ENCODE measurements at places on chromosomes 6 and 20. TPM values are rescaled to one million over a fixed set of nuclear protein-coding genes. Genes with fewer than 3 reads are reported as not detected.
A peak's percentile ranks its signal among the peaks of the same experiment; 100 is the strongest.

Gene SLC17A1
- total RNA-seq: not detected

GRCh38 chr6:131063764-131064272 is 773 bp upstream of the EPB41L2 start:
- H3K27me3 ChIP-seq: no peaks in the 10 kb centered on the region
- peak overlapping the region; percentile 97 for H3K4me3 ChIP-seq
- H3K36me3 ChIP-seq: no peaks in the 10 kb centered on the region
- H3K27ac ChIP-seq: peak overlapping the region; percentile 70

- no peak overlapping the region for H3K27ac ChIP-seq
- DNase-seq: no peak
- no peaks in the 10 kb centered on the region for H3K36me3 ChIP-seq
Measured at GRCh38 chr6:101490857-101491256, 97.3 kb downstream of the GRIK2 start.

Gene FOXS1
- not detected for total RNA-seq

- H3K27ac ChIP-seq: no peak overlapping the region
- DNase-seq: no peak
- no peak overlapping the region for H3K4me3 ChIP-seq
- no peaks in the 10 kb centered on the region for H3K36me3 ChIP-seq
Measured at GRCh38 chr20:54062812-54063280, 7.5 kb downstream of the BCAS1 start.

DNA sequence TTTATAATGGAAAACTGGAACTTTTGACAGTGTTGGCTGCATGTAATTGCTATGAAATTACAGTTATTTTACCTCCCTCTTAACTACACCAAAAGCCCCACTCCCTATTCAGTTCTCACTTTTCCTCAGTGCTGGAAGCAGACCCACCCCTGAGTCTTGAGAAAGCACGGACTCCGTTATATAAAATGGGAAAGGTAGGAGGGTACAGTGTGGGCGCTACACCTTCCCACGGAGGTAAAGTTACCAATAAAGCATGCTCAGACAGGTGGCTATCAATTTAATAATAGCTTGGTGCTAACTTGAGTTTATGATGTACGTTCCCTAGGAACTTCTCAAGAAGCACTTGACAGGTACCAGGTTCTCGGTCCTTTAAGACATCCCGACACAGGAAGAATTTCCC is 59.0 kb downstream of the CLIC5 start:
- no peaks in the 10 kb centered on the region for H3K27me3 ChIP-seq
- no peak overlapping the region for H3K27ac ChIP-seq
- no peak for DNase-seq
- no peak overlapping the region for H3K4me3 ChIP-seq
- no peaks in the 10 kb centered on the region for H3K36me3 ChIP-seq
- H3K4me1 ChIP-seq: peaks cover 17% of the 10 kb centered on the region

Gene C20orf202
- total RNA-seq: not detected

Gene MUC22
- not detected for total RNA-seq

Gene TTI1
- total RNA-seq: 59.2 TPM

DNA sequence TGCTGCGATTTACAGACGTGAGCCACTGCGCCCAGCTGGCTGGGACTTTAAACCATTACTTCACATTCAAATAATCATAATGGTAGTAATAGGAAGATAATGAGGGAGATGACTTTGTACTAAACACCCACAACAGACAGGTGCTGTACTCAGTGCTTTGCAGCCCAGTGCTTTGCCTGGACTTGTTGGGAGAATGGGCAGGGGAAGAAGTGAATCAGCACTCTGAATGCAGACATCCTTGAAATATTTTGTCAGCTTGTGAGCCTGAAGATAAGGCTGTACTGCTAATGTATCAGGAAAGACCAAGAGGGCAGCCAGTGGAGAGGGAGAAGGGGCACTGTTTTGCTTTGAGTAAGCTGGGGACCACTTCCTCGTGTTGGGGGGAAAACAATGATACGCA is 17.4 kb downstream of the NKX2-2 start:
- no peaks in the 10 kb centered on the region for H3K27me3 ChIP-seq
- H3K4me1 ChIP-seq: no peaks in the 10 kb centered on the region
- no peaks in the 10 kb centered on the region for H3K36me3 ChIP-seq
- no peak for DNase-seq
- no peak overlapping the region for H3K4me3 ChIP-seq
- no peak overlapping the region for H3K27ac ChIP-seq

DNA sequence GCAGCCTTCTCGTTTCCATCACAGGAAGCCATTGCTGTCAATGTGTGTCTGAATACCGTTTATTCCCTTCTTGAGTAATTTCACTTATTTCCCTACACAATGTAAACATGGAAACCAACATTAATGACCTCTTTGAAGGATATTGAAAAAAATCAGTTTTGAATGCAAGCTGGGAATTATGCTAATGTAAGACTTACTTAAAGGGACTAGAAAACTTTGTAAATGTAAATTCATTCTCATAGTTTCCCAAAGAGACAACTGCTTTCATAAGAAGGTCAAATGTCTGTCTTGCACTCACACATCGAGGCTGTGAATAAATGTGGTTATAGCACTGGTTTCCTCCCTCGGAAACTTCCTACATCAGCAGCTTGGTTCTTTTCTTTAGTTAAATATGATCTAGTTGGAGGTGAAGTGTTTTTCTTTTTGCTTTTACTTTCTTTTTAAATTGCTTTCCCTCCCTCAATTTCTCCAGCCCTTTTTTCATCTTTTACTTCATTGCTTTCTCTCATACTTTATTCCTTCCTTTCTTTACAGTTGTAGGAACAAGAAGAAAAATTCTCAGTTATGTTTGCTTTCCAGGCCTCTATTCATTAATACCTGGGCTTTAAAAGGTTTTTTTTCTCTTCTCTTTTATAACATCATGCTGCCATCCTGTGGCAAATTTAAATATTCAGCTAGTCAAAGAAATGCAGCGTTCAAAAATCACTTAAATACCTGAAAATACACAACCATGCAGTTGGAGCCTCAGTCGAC is 108.3 kb downstream of the TNFAIP3 start:
- peaks cover 46% of the 10 kb centered on the region for H3K4me1 ChIP-seq
- H3K4me3 ChIP-seq: no peak overlapping the region
- no peaks in the 10 kb centered on the region for H3K27me3 ChIP-seq
- DNase-seq: no peak
- peak overlapping the region; percentile 26 for H3K27ac ChIP-seq
- H3K36me3 ChIP-seq: no peaks in the 10 kb centered on the region

GRCh38 chr6:158027590-158028285 is 46.1 kb downstream of the SYNJ2 start:
- no peak for DNase-seq
- H3K27ac ChIP-seq: peak overlapping the region; percentile 84
- H3K4me1 ChIP-seq: peaks cover 10% of the 10 kb centered on the region
- no peaks in the 10 kb centered on the region for H3K27me3 ChIP-seq

DNA sequence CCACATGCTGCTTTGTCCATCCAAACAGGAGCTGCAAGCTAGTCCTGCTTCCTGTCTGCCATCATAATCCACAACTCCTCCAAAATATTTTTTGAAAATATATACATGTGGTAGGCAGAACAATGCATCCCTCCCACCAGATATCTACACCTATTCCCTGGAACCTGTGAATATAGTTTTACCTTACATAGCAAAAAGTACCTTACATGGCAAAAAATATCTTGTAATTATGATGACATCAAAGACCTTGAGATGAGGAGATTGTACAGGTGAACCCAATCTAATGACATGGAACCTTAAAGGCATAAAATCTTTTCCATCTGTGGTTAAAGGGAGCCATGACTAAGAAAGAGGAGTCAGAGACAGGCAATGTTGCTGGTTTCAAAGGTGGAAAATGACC is 15.3 kb upstream of the RGS17 start:
- no peaks in the 10 kb centered on the region for H3K4me1 ChIP-seq
- no peak overlapping the region for H3K27ac ChIP-seq
- H3K27me3 ChIP-seq: no peaks in the 10 kb centered on the region
- DNase-seq: no peak

All from Caco-2 (cell line).